ENCODE measurements at places on chromosomes 4 and X.

DNA sequence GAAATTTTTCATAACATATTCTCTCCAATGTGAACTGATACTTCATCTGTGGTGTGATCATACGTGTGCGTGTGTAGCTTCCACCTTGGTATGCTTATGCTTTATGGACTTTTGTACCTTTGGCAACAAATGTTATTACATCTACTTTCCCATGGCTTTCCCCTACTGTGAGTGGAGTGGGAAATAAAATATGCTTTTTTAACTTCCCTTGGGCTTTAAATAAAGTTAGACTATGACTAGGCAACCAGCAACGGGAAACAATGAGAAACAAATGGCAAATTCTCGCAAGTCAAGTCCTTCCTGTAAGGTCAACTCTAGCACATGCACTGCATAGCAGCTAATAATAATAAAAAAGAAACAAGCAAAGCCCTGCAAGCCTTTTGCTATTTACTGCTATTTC, 205.0 kb upstream of the PDE5A start:
- no peak for DNase-seq

DNA sequence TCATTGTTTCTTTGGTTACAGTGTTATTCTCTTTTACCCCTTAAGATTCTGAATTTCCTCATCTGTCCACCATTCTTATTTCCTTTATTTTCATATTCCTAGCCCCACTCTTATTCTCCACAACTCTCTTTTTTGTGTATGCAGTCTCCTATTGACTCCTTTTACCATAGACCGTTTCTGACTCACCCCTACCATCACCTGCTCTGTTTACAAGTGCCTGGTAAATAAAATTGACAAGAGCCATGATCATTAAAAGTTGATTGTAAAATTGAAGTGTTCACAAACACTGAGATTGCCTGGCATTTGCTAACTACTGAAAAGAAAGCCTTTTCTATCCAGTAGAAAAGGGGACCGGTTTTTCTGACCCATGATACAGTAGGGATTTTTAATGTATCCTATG, 54.4 kb downstream of the MRPL1 start:
- DNase-seq, result no peak

GRCh38 chrX:7953446-7953845, 26.2 kb upstream of the PNPLA4 start:
- DNase-seq, result no peak

DNA sequence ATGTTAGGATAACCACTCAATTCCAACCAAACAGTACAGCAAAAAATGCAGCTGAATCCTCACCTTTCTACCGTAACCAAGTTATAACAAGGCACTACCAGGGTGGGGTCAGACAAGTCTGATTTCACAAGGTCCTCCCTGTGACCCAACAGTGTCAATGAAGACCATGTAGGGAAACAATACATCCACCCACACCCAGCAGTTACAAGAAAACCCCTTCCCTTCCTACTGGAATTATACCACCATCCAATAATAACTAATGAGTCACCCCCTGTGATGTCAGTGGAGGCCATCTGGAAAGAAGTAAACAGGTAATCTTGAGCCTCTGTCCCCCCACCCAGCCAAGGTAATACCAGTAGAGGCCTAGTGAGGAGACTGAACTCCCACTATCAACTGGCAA, 117.6 kb downstream of the FGF16 start:
- no peak for DNase-seq

DNA sequence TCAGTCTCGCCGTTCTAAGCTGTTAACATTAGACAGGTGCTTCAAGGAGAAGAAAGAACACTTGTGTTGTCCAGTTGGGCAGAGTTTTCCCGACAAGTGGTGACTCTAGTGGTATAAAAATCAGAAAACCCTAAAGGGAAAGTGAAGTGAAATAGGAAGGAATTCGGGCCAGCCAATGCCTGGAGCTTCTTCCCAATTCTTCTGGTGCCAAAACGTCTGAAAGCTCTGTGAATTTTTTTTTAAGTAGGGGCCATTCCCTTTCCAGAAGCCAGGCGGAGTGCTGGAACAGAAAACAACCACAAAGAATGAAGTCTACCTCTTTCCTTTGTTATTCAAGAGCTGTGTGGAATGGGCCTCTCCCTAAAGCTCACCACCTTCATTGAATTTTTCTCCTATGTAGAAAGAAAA, 43.1 kb upstream of the PPARGC1A start:
- DNase-seq, result no peak

DNA sequence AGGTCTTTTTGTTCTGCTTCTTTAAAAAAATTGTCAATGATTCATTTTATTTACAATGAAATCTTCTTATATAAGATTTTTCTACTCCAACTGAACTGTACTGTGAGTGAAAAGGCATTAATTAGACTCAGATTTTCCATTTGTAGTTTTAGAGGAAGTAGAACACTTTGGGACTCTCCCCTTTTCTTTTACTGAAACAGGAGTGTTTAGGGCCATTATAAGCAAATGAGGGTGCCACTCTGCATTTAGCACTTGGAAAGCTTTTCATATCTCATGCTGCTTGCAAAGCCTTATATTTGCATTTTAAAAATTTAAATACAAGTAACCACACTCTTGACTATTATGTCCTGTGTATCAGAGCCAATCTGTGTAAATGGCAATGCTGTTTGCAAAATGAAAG, 584.3 kb downstream of the KLHL13 start:
- no peak for DNase-seq

Data from SIG-M5 (cell line).